Fibroblast of lung (primary cell): ENCODE measurements at places on chromosomes 5 and 9.

DNA sequence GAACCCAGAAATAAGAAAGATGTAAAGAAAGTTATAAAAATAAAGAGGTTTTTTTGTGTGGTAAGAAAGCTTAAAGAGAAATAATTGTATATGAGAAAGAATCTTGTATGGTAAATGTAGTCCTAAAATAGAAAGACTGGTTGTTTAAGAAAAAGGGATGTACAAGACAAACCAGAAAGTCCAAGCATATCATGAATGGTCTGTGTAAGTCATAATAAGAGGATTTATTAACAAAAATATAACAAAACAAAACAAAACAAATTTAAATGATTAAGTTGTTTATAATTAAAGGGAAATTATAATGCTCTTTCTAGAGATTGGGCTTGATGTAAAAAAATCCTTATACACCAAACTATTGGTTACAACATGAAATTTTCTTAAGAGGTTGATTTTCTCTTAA, 590.4 kb upstream of the PTGER4 start:
- no peak overlapping the region for H3K27ac ChIP-seq
- H3K4me1 ChIP-seq: no peaks in the 10 kb centered on the region
- no peaks in the 10 kb centered on the region for H3K27me3 ChIP-seq
- H3K36me3 ChIP-seq: no peaks in the 10 kb centered on the region

GRCh38 chr5:75716715-75717081, 539 bp downstream of the POC5 start:
- H3K36me3 ChIP-seq: no peaks in the 10 kb centered on the region
- H3K4me3 ChIP-seq: peak overlapping the region; percentile 69
- no peak for DNase-seq
- peak overlapping the region; percentile 76 for H3K27ac ChIP-seq
- H3K4me1 ChIP-seq: peaks cover 3% of the 10 kb centered on the region

- H3K27ac ChIP-seq: no peak overlapping the region
- no peaks in the 10 kb centered on the region for H3K27me3 ChIP-seq
- H3K36me3 ChIP-seq: no peaks in the 10 kb centered on the region
- no peak overlapping the region for H3K4me3 ChIP-seq
- peak; percentile 36 for DNase-seq
- no peaks in the 10 kb centered on the region for H3K4me1 ChIP-seq
Measured at GRCh38 chr9:21056931-21057330, 20.8 kb downstream of the IFNB1 start.

DNA sequence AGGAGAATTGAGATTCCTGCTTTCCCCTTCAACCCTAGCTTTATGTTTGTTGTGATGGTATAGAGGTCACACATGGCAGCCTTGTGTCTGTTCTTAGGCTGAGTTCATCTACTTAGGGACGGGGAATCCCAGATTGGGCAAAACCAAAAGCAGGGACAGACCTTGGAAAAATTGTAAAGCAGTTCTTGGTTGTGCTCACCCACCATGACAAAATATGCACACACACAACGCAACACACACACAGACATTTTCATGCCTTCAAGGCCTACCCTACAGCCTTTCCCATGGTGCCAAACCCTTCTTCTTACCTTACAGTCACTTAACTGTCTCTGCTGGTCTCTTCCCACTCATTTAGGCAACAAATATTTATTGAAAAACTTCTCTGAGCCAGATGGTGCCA, 14.8 kb downstream of the PCDHGC5 start:
- H3K4me1 ChIP-seq: peaks cover 17% of the 10 kb centered on the region
- no peak overlapping the region for H3K27ac ChIP-seq
- H3K4me3 ChIP-seq: no peak overlapping the region
- DNase-seq: no peak
- H3K27me3 ChIP-seq: no peaks in the 10 kb centered on the region
- H3K36me3 ChIP-seq: peaks cover 7% of the 10 kb centered on the region

GRCh38 chr5:149794041-149794440, 63.9 kb downstream of the PPARGC1B start:
- H3K4me1 ChIP-seq: peaks cover 3% of the 10 kb centered on the region
- H3K4me3 ChIP-seq: no peak overlapping the region
- no peak overlapping the region for H3K27ac ChIP-seq
- H3K36me3 ChIP-seq: no peaks in the 10 kb centered on the region

DNA sequence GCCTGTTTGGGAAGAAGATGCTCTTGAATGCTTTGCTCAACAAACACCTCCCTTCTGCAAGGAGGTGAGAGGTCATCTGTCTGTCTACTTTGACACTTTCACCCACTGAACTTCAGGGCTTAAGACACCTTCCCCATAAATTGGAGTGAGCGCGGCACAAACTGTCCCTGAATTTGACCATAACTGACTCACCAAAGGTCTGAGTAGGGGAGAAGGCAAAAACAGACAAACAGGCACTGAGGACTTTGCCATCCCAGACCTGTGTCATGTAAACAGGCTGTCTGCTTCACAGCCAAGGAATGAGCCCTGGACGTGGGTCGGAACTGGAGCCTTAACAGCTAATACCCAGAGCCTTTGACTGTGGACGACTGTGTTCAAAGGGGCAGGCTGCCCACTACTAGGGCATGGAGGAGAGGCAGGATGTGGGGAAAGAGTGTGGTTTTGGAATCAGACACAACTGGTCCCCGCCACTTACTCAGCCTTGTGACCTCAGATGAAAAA, 320.9 kb upstream of the KLF4 start:
- H3K4me1 ChIP-seq: no peaks in the 10 kb centered on the region
- H3K27me3 ChIP-seq: no peaks in the 10 kb centered on the region
- H3K4me3 ChIP-seq: no peak overlapping the region
- H3K36me3 ChIP-seq: no peaks in the 10 kb centered on the region

- H3K4me1 ChIP-seq: no peaks in the 10 kb centered on the region
- DNase-seq: no peak
- no peak overlapping the region for H3K4me3 ChIP-seq
- H3K27me3 ChIP-seq: no peaks in the 10 kb centered on the region
- H3K36me3 ChIP-seq: no peaks in the 10 kb centered on the region
Measured at GRCh38 chr9:37295796-37296195, 126.7 kb upstream of the GRHPR start.

GRCh38 chr5:41009232-41009631, 61.9 kb downstream of the MROH2B start:
- H3K27me3 ChIP-seq: no peaks in the 10 kb centered on the region
- DNase-seq: peak; percentile 20
- H3K4me3 ChIP-seq: no peak overlapping the region
- H3K27ac ChIP-seq: no peak overlapping the region
- no peaks in the 10 kb centered on the region for H3K36me3 ChIP-seq

DNA sequence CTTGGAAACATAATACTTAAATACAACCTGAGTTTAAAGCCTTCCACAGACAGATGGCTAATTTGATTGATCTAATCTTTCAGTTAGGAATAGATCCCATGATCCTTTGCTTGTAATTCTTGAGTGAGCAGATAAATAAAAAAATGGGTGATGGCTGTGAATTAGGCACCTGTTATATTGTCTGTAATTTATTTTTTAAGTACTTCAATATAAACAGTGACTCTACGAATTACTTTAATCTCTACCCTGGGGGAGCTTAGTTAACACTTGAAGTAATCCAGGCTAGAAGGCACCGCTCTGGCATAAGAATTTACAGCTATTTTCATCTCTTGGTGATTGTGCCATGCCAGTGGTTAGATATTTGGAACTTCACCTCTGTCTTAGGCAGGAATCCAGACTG, 9.0 kb downstream of the EGFLAM start:
- DNase-seq: no peak
- no peak overlapping the region for H3K27ac ChIP-seq
- no peak overlapping the region for H3K4me3 ChIP-seq
- H3K36me3 ChIP-seq: no peaks in the 10 kb centered on the region
- no peaks in the 10 kb centered on the region for H3K4me1 ChIP-seq
- H3K27me3 ChIP-seq: peaks cover 6% of the 10 kb centered on the region

GRCh38 chr9:119003201-119003611, 366.0 kb downstream of the BRINP1 start:
- peak; percentile 92 for DNase-seq
- peak overlapping the region; percentile 62 for H3K27ac ChIP-seq
- H3K27me3 ChIP-seq: no peaks in the 10 kb centered on the region
- no peaks in the 10 kb centered on the region for H3K36me3 ChIP-seq
- H3K4me1 ChIP-seq: peaks cover 13% of the 10 kb centered on the region
- H3K4me3 ChIP-seq: no peak overlapping the region

GRCh38 chr9:122781671-122782070, 7.1 kb upstream of the OR5C1 start:
- no peak overlapping the region for H3K4me3 ChIP-seq
- no peaks in the 10 kb centered on the region for H3K27me3 ChIP-seq
- no peak overlapping the region for H3K27ac ChIP-seq
- no peaks in the 10 kb centered on the region for H3K36me3 ChIP-seq
- no peaks in the 10 kb centered on the region for H3K4me1 ChIP-seq

DNA sequence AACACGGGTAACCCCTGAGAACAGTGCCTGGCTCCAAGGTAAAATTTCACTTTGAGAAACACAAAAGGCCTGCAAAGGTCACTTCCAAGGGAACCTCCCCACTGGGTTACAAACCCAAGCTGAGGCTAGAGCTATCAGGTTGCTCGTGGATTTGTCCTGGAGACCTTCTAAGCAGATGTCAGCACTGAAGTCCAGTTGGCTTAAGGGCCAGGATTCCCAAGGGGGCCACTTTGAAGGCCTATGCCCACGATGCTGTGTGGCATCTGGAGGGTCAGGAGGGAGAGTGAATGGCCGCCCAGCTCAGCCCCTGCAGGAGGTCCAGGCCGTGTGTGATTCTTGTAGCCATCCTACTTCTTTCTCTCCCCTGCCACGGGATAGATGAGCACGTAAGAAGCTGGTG, 100.2 kb upstream of the FSTL4 start:
- H3K27ac ChIP-seq: no peak overlapping the region
- no peaks in the 10 kb centered on the region for H3K4me1 ChIP-seq
- H3K27me3 ChIP-seq: no peaks in the 10 kb centered on the region
- no peak for DNase-seq

- H3K4me3 ChIP-seq: no peak overlapping the region
- H3K27ac ChIP-seq: no peak overlapping the region
- peak; percentile 31 for DNase-seq
- H3K4me1 ChIP-seq: peaks cover 5% of the 10 kb centered on the region
- H3K36me3 ChIP-seq: no peaks in the 10 kb centered on the region
Measured at GRCh38 chr5:32308946-32309345, 3.8 kb downstream of the MTMR12 start.

DNA sequence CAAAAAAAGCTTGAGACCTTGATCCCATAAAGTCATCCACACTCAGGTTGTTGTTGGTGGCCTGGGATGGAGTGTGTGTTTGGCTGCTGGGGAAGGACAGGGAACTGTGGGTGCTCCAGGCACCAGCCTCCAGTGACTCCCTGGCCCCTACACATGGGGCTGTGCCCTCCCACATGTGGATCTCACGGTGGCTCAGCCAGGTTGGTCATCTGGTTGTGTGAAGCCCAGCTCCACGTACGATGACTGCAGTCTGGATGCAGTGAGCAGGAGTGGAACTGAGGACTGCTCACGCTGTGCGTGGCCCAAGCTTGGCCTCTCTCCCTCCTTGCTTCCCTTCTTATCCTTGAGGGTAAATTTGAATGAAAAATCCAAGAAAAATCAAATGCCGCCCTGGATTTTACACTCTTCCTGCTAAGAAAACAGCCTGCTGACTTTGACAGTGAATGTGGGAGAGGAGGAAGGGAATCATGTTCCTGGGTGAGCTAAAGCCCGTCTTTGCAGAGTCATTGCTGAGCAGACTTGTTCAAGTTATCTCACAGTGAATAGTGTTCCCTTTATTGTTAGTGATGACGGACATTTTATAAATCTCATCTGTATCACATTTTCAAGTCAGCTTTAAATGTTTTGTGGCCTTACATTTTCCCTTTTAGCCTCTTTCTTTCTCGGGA, 65.1 kb upstream of the CACNA1B start:
- peaks cover 20% of the 10 kb centered on the region for H3K36me3 ChIP-seq
- H3K27ac ChIP-seq: no peak overlapping the region
- no peaks in the 10 kb centered on the region for H3K4me1 ChIP-seq
- DNase-seq: no peak
- H3K4me3 ChIP-seq: no peak overlapping the region
- no peaks in the 10 kb centered on the region for H3K27me3 ChIP-seq

- H3K27me3 ChIP-seq: peaks cover 12% of the 10 kb centered on the region
- no peaks in the 10 kb centered on the region for H3K4me1 ChIP-seq
- no peak overlapping the region for H3K4me3 ChIP-seq
- H3K36me3 ChIP-seq: no peaks in the 10 kb centered on the region
Measured at GRCh38 chr5:5139336-5139776, 774 bp upstream of the ADAMTS16 start.

GRCh38 chr5:188488-189481, 2.5 kb upstream of the LRRC14B start:
- peak; percentile 64 for DNase-seq
- H3K4me3 ChIP-seq: no peak overlapping the region
- H3K27ac ChIP-seq: no peak overlapping the region
- peaks cover 3% of the 10 kb centered on the region for H3K4me1 ChIP-seq

DNA sequence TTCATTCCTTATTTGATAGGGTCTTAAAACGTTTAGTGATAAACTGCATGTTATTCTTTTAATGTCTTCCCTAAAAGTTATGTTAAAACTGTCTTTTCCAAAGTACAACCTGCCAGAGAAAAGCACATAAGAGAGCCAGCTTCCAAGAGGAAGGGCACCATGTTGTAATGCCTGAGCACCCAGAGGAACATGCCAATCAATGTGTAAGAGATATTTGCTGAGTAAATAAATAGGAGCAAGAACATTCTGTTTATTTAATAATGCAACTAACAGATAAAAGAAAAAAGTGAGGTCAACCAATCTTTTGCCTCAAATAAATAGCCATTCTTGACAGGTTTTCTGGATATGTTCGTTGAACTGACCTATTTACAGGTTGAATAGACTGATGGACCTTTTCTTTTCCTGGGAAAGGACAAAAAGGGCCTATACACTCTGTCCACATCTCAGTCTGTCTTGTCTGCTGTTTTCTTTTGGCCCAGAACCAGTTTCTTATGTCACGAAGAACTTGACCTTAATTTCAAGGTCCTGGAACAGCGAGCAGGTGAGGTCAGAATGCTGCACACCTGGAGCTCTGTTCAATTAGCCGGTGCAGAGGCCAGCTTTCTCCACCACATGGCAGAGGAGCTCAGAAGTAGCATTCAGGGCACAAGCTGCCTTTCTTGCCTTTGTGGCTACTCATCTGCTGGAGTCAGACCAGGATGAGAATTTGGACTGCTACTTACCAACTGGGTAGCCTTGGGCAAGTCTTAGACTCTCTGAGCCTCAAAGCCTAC, 77.7 kb downstream of the PLCXD3 start:
- DNase-seq: no peak
- no peaks in the 10 kb centered on the region for H3K4me1 ChIP-seq
- H3K27me3 ChIP-seq: no peaks in the 10 kb centered on the region
- H3K36me3 ChIP-seq: no peaks in the 10 kb centered on the region
- no peak overlapping the region for H3K27ac ChIP-seq

- no peak overlapping the region for H3K27ac ChIP-seq
- no peak overlapping the region for H3K4me3 ChIP-seq
- H3K36me3 ChIP-seq: no peaks in the 10 kb centered on the region
- peaks cover 2% of the 10 kb centered on the region for H3K4me1 ChIP-seq
- H3K27me3 ChIP-seq: no peaks in the 10 kb centered on the region
- no peak for DNase-seq
Measured at GRCh38 chr9:113504725-113505590, 41.4 kb downstream of the RGS3 start.

DNA sequence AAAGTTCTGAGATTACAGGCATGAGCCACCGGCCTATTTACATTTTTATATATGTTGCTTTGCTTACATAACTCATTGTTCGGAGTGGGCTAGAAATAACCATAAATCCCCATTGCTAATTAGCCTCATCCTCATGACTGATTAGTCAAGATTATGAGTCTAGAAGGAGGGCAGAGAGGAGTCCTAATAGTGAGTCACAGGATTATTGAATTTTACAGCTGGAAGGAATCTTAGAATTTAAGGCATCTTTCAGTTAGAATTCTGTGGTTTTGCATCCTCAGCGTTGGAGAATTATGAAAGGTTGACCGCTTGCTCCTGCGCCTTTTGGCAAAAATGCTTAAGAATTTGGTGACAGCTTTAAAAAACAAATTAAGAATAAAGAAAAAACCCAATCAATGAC, 2.6 kb upstream of the PBX3 start:
- no peak overlapping the region for H3K4me3 ChIP-seq
- peaks cover 6% of the 10 kb centered on the region for H3K4me1 ChIP-seq
